ENCODE measurements at places on chromosomes 7 and 10.

- peak; percentile 79 for DNase-seq
Observed at GRCh38 chr10:79981450-79982361, 32.8 kb upstream of the SFTPD start.

GRCh38 chr10:13528875-13529713 is at the start of gene BEND7:
Gene BEND7 (minus strand): TSS chr10:13529014. CDS start chr10:13528533, 481 bp downstream.
- DNase-seq, result peak; percentile 63

DNA sequence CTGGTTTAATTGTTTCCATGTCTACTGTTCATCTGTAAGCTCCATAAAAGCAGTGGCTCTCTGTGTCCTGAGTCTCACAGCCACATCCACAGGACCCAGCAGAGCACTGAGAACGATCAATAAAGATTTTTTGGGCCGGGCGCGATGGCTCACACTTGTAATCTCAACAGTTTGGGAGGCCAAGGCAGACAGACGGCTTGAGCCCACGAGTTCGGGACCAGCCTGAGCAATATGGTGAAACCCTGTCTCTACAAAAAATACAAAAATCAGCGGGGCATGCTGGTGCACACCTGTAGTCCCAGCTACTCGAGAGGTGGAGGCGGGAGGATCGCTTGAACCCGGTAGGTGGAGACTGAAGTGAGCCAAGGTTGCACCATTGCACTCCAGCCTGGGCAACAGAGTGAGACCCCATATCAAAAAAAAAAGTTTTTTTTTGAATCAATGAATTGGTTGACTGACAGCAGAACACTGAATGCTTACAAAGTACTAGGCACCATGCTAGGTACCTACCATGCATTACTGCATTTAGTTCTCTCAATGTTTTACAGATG is 4.5 kb downstream of the SLC37A3 start:
- no peak for DNase-seq

DNA sequence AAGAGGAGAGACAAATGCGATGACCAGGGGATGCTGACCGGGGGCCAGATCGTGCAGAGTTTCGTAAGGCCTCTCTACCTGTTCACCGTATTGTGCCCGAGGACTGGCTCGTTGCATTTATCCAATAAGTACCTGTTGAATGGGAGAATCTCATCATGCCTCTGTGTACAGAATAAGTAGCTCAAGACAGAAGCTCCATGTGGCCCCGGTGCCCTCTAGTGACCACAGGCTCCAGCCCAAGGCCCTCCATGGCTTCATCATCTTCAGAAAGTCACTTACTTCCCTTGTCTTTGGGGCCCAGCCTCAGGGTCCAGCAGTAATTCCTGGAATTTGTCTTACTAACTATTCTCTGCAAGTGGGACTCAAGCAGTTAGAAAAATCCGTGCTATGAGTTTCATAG is 151.0 kb downstream of the CHN2 start:
- DNase-seq, result peak; percentile 51

GRCh38 chr7:6246251-6246917 is 26.0 kb downstream of the CYTH3 start:
- no peak for DNase-seq

DNA sequence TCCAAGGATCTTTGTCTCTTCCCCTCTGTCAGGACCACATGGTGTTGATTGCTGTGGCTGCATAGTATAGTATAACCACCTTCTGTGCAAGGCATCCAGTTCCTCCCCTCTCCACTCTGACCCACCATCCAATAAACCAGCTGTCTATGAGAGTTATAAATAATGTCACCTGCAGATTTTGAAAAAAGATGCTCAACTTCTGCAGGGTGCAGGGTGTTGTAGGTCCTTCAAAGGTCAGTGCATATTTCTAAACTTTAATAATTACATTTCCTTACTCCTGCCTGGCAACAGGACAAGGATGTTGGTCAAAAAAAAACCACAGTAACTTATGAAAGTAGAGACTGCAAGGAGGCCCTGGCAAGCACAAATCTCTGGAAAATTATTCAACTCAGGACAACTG is 166.2 kb downstream of the PKD1L1 start:
- no peak for DNase-seq

- no peak for DNase-seq
Observed at GRCh38 chr10:3668276-3668965, 116.6 kb downstream of the KLF6 start.

DNA sequence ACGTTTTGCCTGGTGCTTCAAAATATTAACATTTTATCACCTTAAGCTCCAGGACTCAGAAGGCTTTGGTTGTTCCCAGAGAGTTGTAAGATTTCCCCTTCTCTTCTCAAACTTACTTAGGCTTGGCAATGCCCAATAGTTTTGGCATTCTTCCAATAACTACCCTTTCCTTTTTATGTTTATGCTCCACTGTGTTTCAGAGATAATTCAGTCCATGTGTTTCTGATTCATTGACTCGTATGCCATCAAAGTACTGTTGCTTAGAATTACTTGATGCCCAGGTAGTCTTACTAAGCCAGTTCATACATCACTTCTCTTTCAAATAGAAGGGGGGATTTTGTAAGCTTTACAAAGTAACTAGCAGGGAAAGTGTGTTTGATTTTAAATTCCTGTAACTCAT is 66.6 kb downstream of the AGMO start:
- DNase-seq, result no peak

GRCh38 chr7:30896783-30897637 is 14.6 kb upstream of the AQP1 start:
- peak; percentile 31 for DNase-seq

GRCh38 chr7:39672176-39672575 is 48.8 kb downstream of the RALA start:
- DNase-seq, result no peak

DNA sequence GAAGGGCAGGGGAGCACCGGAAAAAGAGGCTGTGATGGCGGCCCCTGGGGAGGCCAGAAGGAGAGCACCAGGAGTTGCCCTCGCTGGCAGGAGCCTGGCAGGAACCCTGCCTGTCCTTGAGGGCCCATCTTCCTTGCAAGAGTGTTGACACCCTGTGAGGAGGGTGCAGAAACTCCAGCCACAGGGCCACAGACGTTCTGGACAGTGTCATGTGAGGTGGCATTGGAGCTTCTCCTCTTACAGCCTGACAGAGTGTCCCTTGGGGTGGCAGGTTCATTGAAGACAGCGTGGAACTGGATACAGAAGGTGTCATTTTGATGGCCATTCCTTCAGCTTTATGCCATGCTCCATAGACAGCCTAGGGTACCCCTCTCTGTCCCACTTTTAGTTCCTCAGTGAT is 54.2 kb downstream of the RBM20 start:
- DNase-seq, result no peak

Data from ACHN (cell line).